ENCODE measurements at places on chromosomes 4 and X.
A peak's percentile ranks its signal among the peaks of the same experiment; 100 is the strongest.

DNA sequence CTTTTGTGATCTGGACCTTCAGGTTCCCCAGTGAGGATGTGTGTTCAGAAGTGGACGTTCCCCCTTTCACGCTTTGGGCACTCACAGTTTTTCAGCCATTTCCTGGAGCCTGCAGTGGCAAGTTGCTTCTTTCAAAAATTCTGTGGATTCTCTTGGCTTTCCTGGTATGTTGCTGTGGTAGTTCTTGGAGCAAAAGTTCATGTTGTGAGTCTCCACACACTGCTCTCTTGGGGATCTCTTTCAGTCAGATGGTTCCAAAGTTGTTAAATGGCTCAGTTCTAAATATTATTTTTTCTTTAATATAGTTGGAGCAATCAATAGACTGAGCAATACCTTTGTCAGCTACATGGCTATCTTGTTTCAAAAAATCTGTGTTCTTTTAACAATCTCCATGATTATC is 28.5 kb upstream of the BANK1 start:
- DNase-seq: no peak

DNA sequence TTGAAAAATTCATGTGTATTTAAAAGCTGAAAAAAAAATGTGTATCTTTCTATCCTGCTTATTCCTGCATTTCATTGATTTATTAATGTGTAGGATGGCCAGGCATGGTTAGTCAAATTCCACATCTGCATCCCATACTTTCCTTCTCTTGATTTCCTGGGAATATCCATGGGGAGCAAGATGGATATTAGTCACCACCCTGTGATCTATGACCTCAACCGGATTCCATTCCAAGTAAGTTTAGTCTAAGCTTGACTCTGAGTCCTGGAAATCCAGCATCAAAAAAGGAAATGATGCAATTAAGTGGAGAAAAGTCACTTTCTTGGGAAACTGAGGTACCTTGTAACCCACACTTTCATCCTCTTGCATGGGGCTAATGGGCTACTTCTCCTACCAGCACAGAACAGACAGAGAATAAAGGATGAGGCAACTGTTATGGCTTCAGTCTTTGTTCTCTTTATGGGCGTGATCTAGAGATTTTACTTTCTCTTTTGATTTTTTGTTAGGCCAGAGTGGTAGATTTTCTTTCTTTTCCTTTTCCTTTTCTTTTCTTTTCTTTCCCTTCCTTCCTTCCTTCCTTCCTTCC is 17.1 kb upstream of the BEX4 start:
- no peak for DNase-seq

DNA sequence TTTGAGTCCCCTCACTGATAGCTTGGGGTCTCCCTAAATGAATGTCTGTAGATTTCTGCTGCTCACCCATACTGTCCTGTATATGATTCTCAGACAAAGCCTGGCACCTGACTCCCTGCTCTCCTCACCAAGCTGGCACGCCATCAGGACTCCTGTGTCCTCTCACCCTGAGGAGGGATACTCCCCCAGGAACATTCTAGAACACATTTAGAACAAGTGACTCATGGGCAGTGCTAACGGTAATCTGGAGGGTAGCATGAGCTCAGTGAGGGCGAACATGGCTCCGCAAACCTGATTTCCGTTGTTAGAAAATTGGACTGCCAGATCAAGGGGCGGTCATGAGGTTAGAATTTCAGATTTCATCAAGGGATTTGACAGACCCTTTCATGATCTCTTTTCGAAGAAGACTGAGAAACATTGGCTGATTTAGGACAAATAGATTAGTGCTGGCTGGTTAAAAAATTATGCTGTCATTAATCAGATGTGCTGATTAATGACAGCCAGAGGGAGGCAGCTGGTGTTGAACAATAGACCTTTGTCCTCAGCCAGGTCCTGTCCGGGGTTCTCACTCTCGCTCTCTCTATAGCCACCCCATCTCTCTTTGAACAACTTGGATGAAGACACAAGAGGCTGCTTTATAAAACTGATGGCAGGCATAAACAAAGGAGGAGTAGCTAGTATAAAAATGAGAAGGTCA is 244.3 kb downstream of the PTTG2 start:
- no peak for DNase-seq

DNA sequence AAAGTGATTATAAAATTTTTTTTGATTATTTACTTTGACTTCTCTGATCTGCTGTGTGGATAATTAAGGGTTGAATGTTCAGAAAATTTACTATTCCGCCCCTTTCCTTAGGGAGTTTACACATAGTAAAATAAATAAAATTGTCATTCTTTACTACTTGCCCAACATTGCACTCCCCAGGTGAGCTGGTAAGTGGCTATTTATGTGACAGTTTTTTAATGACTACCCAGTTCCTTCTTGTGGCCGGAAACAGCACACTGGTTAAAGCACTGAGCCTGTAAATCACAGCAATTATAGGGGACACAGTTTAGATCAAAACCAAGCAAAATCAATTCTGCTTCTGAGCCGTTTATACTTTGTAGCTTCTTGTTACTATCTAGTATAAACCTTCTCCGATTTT is 158.1 kb downstream of the FHIP1A start:
- no peak for DNase-seq

GRCh38 chr4:152691761-152692160 is 12.0 kb upstream of the TMEM154 start:
- DNase-seq: no peak

- DNase-seq: no peak
Observed at GRCh38 chr4:157217708-157218107, 2.8 kb upstream of the GRIA2 start.

DNA sequence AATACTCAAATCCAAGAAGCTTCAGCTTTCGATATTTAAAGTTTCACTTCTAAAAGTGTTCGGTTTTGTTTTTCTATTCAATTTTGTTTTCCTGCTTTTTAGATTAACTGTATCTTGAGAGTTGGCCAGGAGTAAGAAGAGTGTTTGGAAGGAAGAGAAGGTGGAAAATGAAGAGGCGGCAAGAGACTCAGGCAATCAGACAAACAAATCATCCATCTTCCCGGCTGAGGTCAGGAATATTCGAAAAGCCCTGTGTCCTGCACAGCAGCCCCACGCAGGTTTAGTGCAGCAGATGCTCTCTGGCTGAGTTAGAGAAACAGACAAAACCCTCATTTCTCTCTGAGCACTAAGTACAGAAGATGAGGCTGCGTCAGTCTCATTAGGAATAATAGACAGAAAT is 330.3 kb upstream of the NOCT start:
- DNase-seq: no peak

- no peak for DNase-seq
Observed at GRCh38 chrX:106612393-106612763, 600 bp downstream of the RADX start.

DNA sequence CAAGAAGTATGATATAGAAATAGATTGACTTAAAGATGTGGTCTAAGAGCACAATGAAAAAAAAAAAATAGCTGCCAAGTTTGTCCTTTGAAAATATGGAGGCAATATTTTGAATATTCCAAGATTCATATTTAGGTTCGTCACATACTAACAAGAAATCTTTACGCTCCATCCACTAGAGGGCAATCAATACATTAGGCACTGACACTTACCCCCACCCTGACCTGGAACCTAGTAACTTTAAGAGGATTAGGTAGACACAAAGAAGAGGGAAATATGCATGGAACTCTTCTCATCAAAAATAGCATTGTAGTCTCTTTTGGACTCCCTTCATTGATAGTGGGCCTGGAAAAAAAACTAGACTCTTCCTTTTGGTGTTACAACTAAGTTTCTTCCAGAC is 1108.1 kb downstream of the PCDH19 start:
- DNase-seq: no peak

DNA sequence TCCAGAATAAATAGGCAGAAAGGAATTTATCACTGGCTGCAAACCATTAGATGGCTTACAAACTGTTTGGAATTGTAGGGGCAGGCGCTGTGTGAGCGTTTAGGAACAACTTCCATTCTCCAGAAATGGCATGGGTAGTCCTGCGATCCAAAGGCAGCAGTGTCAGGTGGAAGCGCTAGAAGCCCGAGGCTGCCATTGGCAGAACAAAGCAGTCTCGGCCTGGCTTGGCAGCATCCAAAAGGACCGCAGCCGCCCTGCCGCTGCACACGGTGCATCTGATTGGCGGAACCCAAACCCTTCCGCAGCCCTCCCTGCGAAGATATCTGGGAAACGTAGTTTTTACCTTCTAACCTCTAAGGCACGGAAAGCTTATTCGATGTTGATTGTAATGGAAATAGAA is 23.6 kb upstream of the YTHDC1 start:
- peak; percentile 45 for DNase-seq

GRCh38 chr4:184450045-184450444 is 24.3 kb downstream of the IRF2 start:
- DNase-seq: no peak

- DNase-seq: no peak
Observed at GRCh38 chr4:143281507-143282190, 55.0 kb upstream of the GAB1 start.

GRCh38 chrX:139811942-139812629 is 104.1 kb upstream of the MCF2 start:
- no peak for DNase-seq

- DNase-seq: no peak
Observed at GRCh38 chr4:125229596-125230058, 85.1 kb upstream of the FAT4 start.

GRCh38 chr4:8394061-8394519 is 46.4 kb downstream of the ACOX3 start:
- DNase-seq: no peak

GRCh38 chr4:76251441-76252270 is at the start of gene FAM47E:
FAM47E (plus strand) TSS chr4:76251721; CDS start chr4:76251747, 26 bp downstream.
- peak; percentile 57 for DNase-seq

DNA sequence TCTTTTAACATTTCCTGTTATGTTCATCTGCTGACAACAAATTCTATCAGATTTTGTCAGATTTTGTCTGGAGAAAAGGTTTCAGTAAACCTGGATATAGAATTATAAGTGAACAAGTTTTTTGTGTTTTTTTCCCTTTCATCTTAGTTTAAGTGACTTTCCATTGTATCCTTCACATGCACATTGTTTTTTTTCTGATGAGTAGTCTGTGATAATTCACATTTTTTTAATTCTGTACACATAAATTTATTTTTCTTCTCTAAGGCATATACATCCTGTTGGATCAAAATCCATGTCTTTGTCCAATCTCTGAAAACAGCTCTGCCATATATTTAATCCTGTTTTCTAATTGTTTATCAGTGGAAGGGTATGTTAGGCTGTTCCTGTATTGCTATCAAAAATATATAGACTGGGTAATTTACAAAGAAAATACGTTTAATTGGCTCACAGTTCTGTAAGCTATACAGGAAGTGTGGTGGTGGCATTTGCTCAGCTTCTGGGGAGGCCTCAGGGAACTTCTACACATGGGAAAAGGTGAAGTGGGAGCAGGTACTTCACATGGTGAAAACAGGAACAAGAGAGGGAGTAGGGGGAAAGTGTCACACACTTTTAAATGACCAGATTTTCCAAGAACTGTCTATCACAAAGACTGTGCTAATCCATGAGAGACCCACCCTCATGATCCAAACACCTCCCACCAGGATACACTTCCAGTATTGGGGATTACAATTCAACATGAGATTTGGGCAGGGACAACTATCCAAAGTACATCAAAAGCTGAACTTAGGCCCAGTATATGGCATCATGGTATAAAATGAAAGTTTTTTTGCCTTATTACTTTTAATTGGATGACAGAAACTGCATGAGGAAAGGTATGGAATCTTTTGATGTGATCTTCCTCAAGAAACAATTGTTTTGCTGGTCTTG is 45.6 kb upstream of the GRID2 start:
- DNase-seq: no peak

GRCh38 chr4:189355590-189355989 is 585.1 kb upstream of the FRG1 start:
- DNase-seq: no peak

GRCh38 chr4:156635051-156635450 is 336.5 kb downstream of the PDGFC start:
- no peak for DNase-seq

DNA sequence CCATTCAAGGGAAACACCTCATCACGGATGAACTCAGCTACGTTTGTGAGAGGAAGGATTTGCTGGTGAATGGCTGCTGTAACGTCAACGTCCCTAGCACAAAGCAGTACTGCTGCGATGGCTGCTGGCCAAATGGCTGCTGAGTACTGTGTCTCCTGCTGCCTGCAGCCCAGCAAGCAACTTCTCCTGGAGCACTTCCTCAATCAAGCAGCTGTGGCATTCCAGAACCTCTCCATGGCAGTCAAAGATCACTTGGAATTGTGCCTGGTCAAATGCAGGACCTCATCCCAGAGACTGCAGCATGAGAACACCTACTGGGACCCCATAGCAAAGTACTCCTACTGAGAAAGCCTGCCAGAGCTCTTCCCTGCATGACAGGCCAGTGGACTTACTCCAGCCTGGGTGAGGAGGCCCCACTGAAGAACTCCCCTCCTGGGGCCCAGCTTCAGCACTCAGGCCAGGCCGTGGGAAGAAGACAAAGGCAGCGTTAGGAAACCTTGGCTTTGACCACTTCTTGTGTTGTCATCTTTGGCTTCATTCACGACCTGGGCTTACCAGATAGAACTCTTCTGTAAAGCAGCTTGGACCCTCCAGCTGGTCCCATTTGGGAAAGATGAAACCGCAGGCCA is 244.3 kb downstream of the RBMX2 start:
- DNase-seq: no peak

DNA sequence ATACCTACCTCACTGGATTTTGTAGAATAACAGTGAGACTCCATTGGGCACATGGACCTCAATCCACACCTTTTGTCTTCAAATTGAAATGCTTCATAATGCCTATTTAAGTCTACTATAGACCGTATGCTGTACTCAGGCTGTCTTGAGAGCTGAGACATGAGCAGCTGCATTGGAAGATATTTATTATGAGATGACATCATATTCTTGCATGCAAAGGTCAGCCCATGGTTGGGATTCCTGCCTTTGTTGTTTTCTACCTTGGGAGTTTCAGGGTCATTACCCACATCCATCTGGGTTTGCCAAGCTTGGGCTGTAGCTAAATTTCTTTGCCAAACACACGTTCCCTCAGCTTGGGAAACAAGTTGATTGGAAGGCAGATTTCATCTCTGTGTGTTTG is 33.2 kb upstream of the MAMLD1 start:
- DNase-seq: no peak

DNA sequence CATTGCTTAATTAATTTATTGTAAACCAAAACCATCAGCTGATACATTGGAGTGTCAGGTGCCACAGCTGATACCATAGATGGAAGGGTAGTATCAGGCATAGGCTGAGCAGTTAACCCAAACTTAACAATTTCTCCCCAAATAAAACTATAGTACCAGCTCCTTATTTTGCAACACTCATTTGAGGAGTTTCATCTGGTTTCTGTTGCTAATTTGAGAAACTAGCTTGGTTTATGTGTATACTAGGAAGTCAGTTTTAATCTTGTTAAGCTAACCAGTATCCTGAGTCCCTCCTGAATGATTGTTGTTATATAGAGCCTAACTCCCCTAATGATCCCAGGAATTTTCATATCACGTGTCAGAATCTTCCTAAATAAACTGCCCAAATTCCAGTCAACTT is 12.7 kb downstream of the DCAF16 start:
- no peak for DNase-seq

GRCh38 chr4:15547392-15547791 is 77.7 kb downstream of the CC2D2A start:
- DNase-seq: no peak

Data from right renal cortex interstitium (tissue), 3 donors.